ENCODE measurements at places on chromosomes 4 and X.

- DNase-seq, result no peak
Observed at GRCh38 chrX:11273544-11273943, 19.7 kb upstream of the AMELX start.

DNA sequence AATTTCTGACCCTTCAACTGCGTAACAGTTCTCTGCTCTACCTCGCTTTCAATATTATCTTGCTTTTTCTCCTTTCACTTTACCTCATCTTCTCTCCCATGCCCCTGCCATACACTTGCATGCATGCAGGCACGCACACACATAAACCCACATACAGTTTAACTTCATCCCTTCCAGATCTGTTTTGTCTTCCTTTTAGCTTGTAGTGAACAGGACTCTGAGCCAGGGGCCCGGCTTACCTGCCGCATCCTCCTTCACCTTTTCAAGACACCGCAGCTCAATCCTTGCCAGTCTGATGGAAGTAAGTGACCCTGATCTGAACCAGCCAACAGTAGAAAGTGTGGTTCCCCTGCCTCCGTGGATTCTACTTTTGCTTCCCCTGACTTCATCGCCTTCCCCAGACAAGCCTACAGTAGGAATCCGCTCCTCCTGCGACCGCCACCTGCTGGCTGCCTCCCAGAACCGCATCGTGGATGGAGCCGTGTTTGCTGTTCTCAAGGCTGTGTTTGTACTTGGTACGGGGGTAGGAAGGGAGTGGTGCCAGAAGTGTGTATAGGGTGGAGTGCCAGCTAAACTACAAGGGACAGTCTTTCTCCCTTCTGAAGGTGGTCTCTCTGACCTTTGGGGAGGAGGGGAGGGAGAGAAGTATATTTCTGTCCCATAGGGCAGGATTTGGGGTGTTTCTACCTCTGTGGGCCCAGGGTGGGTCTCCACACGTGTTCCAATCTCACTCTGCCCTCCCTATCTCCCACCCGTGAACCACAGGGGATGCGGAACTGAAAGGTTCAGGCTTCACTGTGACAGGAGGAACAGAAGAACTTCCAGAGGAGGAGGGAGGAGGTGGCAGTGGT is 10.7 kb downstream of the MED12 start:
- DNase-seq, result peak; percentile 58

DNA sequence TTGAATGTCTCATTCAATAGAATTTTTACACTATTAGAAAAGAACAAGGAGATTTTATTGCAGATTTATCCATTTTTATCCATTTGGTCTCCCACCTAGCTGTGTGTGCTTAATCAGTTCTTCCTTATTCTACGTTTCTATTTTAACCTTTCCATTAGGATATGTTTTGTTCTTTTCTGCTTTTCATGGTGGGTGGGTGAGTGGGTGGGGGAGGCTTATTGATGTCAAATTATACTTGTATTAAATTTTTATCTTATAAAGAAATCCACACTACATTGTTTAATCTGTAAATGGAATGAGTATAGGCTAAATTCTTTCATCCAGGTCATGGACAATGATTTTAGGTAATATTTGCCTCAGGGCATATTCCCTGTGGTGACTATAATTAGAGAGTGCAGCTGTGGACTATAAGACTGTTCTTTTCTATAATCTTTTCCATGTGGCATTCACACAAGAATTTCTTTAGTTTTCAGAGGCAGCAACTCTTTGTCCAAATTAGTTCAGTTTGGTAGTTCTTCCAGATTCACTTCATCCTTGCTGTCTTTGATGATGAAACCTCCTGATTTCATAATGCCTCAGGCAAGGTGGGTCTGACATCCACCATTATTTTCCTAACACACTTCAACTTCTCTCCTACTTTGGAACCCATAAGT is 2451.8 kb downstream of the PCDH7 start:
- DNase-seq, result no peak

DNA sequence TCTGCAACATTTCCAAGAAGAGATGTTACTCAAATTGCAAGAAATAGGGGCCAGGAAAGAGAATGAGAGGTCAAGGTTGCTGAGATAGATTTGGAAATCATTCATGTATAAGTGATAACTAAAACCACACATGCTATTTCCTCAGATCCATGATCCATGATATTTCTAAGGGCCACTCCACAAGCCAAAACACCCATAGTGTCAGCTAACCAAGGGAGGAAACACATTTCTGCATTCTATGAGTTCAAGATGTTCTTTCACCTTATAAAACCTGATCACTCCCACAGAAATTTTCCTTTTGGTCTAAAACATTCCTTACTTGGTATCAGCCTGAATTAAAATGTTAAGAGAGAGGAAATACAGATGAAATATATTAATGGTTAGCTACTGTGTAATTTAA is 47.2 kb downstream of the TBCK start:
- no peak for DNase-seq

DNA sequence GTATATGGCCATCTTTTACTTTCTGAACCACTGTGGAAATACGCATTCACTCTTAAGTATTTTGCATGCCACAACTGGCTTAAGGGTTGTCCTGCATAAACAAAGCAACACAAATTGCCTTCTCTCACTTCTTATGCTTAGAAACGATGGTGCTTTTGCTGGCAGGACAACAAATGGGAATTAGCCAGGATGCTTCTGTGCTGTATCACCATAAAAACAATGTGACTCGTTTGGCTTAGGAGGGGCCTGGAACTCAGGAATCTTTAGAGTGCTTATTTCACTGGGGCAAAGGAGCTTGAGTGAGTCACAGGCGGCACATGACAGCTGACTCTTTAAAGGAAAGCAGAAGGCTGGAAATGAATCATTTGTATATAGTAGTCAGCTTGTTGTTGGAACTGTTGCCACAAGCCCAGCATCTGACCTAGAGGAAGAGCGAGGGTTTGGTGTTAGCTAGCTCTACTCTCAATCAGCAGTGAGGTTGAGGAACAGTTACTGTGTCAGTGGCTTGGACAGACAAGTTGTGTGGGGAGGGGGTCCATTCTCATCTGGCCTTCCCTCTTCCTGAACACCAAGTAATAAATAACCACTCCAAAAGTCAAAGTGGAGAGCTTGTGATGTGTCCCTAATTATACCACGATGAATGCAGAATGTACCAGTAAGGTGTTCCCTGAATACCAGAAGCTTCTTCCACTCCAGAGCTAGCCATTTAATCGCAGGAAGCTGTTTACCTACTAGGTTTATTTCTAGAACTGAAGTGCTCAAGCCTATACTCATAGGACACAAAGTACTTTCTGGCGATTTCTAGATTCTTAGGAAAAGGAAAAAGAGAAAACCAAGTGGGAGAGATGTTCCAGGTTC is 293.1 kb downstream of the CAMK2D start:
- peak; percentile 21 for DNase-seq

- peak; percentile 81 for DNase-seq
Observed at GRCh38 chr4:2432991-2433530, 14.3 kb downstream of the CFAP99 start.

DNA sequence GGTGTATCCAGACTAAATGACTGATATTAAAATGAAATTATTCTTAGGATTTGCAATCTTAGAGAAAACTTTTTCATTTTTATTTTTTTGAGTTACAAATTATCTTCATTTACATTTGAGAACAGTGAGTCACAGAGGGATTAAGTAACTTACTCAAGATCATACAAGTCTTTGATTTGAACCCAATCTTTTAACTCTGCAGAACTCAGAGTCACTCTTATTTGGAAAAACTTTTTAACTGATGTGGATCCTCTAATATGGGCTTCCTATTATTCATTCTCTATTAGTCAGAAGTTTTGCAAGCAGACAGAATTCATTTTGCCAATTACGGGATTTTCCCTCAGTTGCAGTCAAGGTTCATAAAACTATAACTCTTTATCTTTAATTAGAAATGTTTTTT is 20.1 kb downstream of the HPRT1 start:
- DNase-seq, result no peak

DNA sequence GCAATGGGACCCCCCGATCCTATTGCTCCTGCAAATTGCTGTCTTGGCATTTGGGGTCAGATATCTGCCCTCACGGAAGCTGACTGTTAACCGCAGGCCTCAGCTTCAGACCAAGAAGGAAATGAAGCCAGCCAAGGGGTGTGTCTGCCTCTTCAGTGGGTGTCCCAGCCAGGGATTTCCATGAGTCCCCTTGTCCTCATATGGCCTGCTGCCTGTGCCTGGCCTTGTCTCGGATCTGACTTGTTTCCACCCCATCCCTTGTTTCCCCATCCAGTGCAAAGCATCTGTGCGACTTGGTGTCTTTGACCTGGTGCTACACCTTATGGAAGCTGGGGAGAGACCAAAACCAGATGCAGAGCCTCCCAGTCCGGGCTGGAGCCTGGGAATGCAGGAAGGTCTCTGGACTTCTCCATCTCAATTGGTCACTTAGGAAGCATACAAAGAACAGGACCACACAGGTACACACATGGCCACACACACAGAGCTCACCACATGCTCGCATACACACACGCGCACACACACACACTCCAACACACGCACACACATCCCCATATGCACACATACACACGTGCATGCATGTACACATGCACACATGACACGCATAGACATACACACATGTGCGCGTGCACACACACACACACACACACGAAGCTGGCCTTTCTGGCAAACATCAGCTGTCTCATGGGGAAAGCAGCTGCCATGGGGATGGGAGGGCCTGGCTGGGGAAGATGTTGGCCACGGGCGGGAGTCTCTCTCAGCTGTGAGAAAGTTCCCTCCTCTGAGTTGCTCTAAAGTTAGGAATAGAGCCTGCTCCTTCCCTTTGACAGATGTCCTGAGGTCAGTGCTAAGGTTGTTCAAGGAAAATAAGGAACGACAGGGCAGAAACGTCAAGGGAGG is 65.5 kb downstream of the CRMP1 start:
- no peak for DNase-seq
